ENCODE measurements at places on chromosomes 1 and 21.

DNA sequence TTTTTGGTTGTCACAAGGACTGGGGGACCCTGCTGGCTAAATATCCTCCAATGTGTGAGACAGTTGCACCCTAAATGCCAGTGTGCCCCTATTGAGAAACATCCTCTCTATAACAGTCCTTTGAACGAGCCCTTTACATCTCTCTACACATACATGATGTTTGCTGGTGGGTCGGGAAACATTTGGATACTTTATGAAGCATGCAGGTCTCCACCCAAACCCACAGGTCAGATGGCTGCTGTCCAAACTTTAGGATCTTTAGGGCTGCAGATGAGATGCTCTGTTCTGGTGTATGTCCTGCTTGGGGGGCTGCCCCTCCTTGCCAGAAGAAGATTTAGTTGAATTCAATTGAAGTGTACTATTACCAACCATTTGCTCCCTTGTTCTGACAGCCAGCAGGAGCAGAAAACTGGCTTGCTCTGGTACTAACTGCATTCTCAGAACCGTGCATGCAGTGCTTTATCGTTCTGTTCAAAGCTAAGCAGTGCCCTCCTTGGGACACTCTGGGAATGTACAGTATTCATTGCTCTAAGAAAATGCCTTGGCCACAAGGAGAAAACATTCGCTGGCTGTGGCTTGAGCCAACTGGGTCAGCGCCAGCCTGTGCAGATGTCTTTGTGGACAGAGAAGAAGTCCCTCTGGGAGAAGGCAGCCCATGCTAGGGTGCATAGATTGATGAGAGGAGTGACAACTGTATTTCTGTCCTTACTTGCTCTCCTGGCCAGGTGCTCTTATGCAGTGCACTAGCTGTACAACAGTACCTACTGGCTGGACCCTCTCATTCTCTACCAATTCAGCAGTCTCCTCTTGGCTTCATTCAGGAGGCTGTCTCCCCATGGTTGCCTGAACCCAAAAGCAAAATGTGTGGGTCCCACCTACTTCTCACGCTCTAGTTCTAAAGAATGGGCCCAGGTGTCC is 61.4 kb upstream of the DIRAS3 start:
- peak; percentile 45 for DNase-seq

DNA sequence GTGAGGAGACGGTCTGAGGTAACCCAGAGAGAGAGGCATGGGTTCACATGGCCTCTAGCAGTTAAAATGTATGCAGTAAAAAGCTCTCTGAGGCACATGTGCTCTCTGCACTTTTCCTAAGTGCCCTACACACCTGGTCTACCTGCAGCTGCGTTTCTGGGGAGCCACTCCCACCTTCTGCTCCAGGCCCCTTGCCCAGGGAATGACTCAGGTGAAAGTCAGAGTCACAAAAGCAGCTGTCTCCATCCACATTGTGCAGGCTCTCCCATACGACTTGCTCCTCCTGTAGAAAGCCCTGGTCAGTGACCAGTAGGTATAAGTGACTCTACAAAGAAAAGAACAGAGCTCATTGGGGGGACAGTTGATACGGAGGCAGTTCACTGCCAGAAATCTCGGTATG is 8.8 kb downstream of the MINDY1 start:
- no peak for DNase-seq

- DNase-seq: no peak
These were observed 69.4 kb downstream of the NID1 start for GRCh38 chr1:235995511-235995910.

DNA sequence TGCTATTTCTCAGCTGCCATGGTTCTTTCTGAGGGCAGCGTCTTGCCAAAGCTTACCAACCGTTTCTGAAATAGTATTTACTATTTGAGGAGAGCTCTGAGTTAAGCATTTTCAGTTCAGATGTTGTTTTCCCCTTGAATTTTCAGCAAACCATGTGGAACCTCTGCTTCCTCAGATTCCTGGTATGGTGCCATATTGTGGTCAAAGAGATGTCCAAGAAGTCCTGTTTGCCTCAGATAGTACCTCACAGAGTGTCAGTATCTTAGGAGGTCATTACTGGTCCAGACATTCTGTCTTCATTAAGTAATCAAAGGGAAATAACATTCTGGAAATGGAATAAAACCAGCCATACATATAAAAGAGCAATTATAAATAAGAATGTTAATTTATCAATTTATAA is 36.6 kb downstream of the VANGL2 start:
- DNase-seq: no peak

DNA sequence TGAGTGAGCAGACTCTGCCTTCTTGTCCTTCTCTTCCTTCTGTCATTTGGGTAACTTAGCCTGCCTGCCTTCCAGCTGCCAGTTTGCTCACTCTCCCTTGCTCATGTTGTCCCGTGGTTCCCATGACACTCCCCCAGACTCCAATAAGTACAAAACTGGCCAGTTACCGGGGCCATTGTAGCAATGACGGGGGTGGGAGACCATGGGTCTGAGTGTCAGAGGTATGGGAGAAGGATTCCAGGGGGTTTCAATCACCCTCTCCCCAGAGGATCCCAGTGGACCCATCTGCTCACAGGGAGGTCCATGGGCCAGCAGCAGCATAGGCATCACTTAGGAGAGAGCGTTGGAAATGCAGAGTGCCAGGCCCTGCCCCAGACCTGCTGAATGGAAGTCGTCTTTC is 51.3 kb downstream of the CAPN9 start:
- DNase-seq: no peak

- DNase-seq: no peak
These were observed 61.2 kb downstream of the CACHD1 start for GRCh38 chr1:64530969-64531692.

GRCh38 chr1:186842547-186842946 is 13.8 kb downstream of the PLA2G4A start:
- DNase-seq: no peak

GRCh38 chr1:116064616-116065015 is 46.6 kb upstream of the MAB21L3 start:
- no peak for DNase-seq

DNA sequence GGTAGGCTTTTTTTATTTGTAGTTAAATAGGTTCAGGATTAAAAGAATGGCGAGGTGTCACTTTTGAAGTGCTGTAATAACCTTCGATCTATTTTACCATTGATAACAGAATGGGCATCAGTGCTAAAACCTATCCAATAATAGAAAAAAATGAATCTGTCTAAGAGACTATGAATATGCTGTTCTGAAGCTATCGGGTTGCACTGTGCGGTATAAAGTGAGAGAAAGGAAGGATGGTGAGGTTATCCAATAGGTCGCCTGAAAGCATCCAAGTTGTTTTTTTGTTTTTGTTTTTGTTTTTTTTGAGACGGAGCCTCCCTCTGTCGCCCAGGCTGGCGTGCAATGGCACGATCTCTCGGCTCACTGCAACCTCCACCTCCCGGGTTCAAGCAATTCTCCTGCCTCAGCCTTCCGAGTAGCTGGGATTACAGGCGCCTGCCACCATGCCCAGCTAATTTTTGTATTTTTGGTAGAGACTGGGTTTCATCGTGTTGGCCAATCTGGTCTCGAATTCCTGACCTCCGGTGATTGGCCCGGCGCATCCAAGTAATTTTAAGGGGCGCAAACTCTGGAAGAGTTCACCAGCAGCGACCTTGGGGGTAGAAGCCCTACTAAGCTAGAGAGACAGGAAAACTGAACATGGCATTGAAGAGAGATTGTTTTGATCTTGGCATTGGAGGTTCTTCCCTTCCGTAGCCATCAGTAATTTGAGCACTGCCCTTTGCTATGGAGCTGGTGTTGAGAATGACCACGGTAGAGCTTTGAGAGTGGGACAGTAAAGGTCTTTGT is 8.7 kb upstream of the MDM4 start:
- no peak for DNase-seq

- no peak for DNase-seq
These were observed 122.5 kb upstream of the NCAM2 start for GRCh38 chr21:20875742-20876141.

DNA sequence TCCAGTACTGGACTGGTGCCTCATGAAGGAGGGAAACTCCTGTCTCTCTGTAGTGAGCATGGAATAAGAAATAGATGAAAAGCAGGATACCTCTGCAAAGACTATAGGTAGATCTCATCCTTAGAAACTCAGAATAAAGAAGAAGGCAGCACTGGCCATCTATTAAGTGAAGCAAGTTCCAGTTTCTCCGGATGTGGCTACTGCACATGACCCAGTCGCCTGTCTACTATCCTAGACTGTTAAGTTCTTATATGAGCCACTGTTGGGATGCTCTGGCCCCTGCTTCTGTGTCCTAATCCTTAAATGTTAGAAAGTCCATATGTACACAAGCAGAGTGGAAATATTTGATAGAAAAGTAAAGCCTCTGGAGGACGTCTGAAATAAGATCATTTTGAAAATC is 2.2 kb downstream of the FASLG start:
- DNase-seq: no peak

- no peak for DNase-seq
These were observed 407.9 kb downstream of the VAV3 start for GRCh38 chr1:107557095-107557494.

DNA sequence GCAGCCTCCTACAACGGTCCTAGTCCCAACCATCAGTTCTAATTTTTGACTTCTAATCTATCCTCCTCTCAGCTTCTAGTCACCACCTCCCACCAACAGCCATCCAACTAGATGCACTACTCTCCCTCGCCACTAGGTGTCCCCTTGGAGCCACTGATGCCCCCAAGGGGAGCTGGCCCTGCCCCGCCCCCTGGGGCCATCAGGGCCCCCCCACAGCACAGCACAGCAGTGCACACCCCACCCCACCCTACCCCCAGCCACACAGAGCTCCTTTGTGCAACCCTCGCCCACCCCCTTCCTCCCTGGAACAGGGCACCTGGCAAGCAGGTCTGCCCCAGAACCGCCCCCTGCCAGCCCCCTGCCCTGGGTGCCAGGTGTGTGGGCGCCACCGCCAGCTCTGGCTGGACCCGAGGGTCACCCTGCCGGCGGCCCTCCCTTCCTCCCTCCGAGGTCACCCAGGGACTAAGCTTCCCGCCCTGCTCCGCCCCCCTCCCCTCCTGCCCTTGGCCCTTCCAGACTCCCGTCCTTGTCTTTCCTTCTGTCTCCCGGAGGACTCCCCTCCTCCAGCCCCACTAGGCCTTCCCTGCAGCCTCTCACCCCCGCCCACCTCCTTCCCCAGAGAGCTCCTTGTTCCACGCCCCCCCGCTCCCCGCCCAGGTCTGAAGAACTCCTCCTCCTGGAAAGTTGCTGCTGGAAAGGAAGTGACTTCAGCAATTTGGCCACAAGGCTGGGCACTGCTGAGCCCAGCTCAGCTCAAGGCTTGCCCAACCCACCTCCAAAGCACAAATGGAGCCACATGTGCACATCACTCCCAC is 47.0 kb downstream of the AHDC1 start:
- DNase-seq: peak; percentile 77

- DNase-seq: no peak
These were observed 96.7 kb upstream of the GNG4 start for GRCh38 chr1:235746245-235746644.

- DNase-seq: no peak
These were observed 53.8 kb upstream of the LYPLAL1 start for GRCh38 chr1:219119839-219120238.

DNA sequence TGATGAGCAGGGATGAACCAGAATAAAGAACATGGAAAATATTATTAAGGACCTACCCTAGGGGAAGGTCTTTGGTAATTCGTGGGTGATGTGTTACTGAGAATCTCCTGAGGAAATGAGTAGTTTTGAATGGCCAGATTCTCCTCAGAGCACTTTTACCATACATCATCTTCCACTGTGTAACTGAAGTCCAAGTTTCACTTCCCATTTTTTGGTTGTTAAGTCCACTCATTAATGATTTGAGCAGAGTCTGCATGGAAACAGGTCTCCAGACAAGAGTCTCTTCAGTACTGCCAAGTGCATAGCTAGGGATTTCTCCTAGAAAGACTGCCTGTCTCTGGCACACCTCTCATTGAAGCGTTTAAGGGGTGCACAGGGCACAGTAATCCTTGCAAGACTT is 48.7 kb upstream of the PCP4 start:
- DNase-seq: no peak

DNA sequence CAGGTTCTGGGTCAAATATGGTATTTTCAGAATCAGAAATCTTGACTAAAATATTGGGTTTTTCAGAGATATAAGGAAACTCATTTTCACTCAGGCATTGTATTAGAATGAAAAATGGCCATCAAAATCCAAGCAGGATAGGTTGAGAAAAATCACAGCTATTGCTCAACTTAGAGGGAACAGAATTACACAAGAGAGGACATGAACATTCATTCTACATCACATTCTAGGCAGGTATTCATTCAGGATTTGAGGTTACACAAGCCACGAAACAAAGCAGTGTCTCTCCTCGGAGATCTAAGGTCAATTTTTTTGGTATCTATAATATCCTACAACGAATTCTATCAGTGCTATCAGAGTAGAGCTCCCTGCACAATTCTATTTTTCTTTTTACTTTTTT is 163.6 kb upstream of the HP1BP3 start:
- no peak for DNase-seq

GRCh38 chr21:39094087-39094780 is 89.0 kb downstream of the PSMG1 start:
- DNase-seq: no peak

- no peak for DNase-seq
These were observed 20.1 kb downstream of the YTHDF2 start for GRCh38 chr1:28756846-28757245.

DNA sequence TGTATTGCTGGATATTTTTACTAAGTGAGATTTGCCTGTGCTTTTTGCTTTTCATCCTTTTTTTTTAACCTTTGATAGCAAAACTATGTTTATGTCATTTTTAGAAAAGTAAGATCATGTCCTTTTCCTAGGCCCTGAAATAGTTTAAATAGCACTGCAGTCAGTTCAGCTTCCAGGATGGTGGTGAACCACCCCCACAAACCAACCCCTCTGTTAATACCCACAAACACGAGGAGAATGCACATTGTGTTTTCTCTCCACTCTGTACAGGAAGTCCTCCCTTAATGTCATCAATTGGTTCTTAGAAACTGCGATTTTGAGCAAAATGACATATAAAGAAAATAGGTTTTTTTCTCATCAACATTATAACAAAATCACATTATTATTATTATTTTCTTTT is 117.7 kb upstream of the DSCAM start:
- DNase-seq: no peak

- DNase-seq: no peak
These were observed 90.0 kb downstream of the HFM1 start for GRCh38 chr1:91314643-91315042.

GRCh38 chr21:35352066-35352770 is 303.1 kb upstream of the RUNX1 start:
- no peak for DNase-seq

DNA sequence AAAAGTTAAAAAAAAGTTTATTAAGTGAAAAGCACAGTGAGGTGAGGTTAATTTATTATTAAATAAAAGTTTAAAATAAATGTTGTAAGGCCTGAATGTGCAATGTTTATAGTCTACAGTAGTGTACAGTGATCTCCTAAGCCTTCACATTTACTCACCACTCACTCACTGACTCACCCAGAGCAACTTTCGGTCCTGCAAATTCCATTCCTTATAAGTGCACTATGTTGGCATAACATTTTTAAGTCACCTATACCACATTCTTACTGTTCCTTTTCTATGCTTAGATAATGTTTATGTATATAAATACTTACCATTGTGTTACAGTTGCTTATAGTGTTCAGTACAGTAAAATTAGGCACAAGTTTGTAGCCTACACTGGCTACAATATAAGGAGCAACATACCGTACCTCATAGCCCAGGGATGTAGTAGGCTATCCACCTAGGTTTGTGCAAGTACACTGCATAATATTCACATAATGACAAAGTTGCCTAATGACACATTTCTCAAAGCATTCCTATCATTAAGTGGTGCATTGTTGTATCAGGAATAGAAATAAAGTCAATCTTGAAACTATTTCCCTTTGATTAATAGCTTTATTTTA is 426.5 kb upstream of the BRINP3 start:
- DNase-seq: no peak
